Endodermal cell (in vitro differentiated cells): ENCODE measurements at places on chromosomes 3 and 15.

GRCh38 chr15:68281008-68281407 lies 3.5 kb downstream of the FEM1B start:
- H3K4me3 ChIP-seq, result peak overlapping the region; percentile 98
- no peak overlapping the region for H3K27ac ChIP-seq
- peaks cover 3% of the 10 kb centered on the region for H3K4me1 ChIP-seq
- DNase-seq, result no peak
- peaks cover 24% of the 10 kb centered on the region for H3K36me3 ChIP-seq

- H3K27ac ChIP-seq, result no peak overlapping the region
- H3K4me1 ChIP-seq, result peaks cover 11% of the 10 kb centered on the region
- no peak for DNase-seq
- no peaks in the 10 kb centered on the region for H3K27me3 ChIP-seq
Measured at GRCh38 chr3:152658977-152659720, 175.8 kb upstream of the P2RY1 start.

DNA sequence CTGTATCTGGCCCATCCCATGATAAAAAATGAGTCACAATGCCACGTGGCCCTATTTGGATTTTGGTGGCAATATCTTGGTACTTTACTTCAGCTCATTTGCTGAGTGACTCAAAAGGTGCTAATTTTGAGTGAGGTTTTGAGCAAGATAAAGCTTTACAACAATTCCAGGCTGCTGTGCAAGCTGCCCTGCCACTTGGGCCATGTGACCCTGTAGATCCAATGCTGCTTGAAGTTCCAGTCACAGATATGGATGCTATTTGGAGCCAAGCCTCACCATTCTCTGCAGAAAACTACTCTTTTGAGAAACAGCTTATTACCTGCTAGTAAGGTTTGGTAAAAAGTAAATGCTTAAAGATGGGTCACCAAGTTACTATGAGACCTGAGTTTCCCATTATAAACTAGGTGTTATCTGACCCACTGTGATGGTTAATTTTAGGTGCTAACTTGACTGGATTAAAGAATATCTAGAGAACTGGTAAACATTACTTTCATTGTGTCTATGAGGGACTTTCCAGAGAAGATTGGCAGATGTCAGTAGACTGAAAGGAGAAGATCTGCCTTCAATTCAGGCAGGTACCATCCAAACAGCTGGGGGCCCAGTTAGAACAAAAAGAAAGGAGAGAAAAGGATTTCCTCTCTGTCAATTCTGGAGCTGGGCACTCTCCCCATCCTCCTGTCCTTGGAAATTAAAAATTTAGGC lies 1083.9 kb downstream of the DIPK2A start:
- H3K27ac ChIP-seq, result no peak overlapping the region
- H3K4me1 ChIP-seq, result no peaks in the 10 kb centered on the region
- no peak for DNase-seq
- no peaks in the 10 kb centered on the region for H3K27me3 ChIP-seq

GRCh38 chr3:129985113-129985512 lies 10.6 kb downstream of the TRH start:
- H3K36me3 ChIP-seq, result no peaks in the 10 kb centered on the region
- DNase-seq, result no peak
- H3K27me3 ChIP-seq, result peaks cover 25% of the 10 kb centered on the region
- H3K27ac ChIP-seq, result no peak overlapping the region

- no peaks in the 10 kb centered on the region for H3K27me3 ChIP-seq
- no peak overlapping the region for H3K4me3 ChIP-seq
- H3K36me3 ChIP-seq, result no peaks in the 10 kb centered on the region
- no peaks in the 10 kb centered on the region for H3K4me1 ChIP-seq
- DNase-seq, result no peak
- no peak overlapping the region for H3K27ac ChIP-seq
Measured at GRCh38 chr15:70008697-70009290, 88.9 kb downstream of the TLE3 start.

- H3K4me3 ChIP-seq, result no peak overlapping the region
- DNase-seq, result no peak
- H3K4me1 ChIP-seq, result no peaks in the 10 kb centered on the region
- H3K36me3 ChIP-seq, result peaks cover 89% of the 10 kb centered on the region
Measured at GRCh38 chr15:65888981-65889380, 19.7 kb downstream of the RAB11A start.

GRCh38 chr15:38714309-38715072 lies 149.9 kb upstream of the RASGRP1 start:
- DNase-seq, result no peak
- H3K27ac ChIP-seq, result no peak overlapping the region
- H3K36me3 ChIP-seq, result no peaks in the 10 kb centered on the region
- H3K27me3 ChIP-seq, result peaks cover 19% of the 10 kb centered on the region
- H3K4me3 ChIP-seq, result no peak overlapping the region
- H3K4me1 ChIP-seq, result no peaks in the 10 kb centered on the region

- H3K4me1 ChIP-seq, result no peaks in the 10 kb centered on the region
- no peak overlapping the region for H3K27ac ChIP-seq
- no peak overlapping the region for H3K4me3 ChIP-seq
- DNase-seq, result no peak
Measured at GRCh38 chr3:134883697-134884385, 88.8 kb downstream of the EPHB1 start.

GRCh38 chr3:197001972-197002700 lies 27.5 kb downstream of the MELTF start:
- peaks cover 18% of the 10 kb centered on the region for H3K27me3 ChIP-seq
- H3K4me1 ChIP-seq, result no peaks in the 10 kb centered on the region
- no peak overlapping the region for H3K27ac ChIP-seq
- no peak for DNase-seq
- H3K36me3 ChIP-seq, result no peaks in the 10 kb centered on the region
